Head of caudate nucleus (tissue), 42 donors: ENCODE measurements at places on chromosomes 16 and 17.

GRCh38 chr16:86052926-86053325 is 154.0 kb downstream of the IRF8 start:
- no peak for DNase-seq

DNA sequence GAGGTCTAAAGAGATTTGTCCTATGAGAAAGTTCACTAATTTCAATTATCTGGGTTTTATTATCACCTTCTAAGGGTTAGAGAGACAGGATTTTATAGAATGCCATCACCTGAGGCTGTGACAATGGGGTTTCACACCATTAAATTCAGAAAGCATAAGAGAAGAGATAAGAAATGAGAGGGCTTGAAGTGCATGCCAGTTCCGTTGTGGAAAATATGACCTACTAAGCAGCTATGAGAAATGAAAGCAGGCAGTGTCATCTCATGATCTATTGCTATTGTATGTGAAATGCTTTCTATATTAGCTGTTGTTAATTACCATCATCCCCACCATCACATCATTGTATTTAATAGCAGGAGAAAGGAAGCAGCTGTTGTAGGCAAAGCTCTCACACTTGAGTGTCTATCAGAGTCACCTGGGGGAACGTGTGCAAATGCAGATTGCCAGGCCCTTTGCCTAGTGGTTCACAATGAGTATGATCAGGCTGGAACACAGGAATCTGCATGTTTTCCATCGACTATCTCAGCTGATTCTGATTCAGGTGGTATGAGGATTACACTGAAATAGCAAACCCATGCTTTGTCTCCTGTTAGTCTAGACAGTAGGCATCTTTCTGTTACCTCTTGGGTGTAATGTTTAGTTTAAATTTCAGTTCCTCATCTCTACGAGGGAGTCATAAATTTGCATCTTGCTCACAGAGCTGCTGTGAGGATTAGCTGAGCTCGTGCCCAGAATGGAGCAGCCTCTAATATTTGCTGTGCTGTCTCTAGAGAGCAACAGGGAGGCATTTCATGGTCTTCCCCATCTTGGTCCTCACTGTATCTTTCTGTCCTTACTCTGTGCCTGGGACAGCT is 256.4 kb downstream of the CDH13 start:
- DNase-seq = no peak

GRCh38 chr17:77196251-77196650 is 55.5 kb downstream of the SEC14L1 start:
- DNase-seq = no peak

DNA sequence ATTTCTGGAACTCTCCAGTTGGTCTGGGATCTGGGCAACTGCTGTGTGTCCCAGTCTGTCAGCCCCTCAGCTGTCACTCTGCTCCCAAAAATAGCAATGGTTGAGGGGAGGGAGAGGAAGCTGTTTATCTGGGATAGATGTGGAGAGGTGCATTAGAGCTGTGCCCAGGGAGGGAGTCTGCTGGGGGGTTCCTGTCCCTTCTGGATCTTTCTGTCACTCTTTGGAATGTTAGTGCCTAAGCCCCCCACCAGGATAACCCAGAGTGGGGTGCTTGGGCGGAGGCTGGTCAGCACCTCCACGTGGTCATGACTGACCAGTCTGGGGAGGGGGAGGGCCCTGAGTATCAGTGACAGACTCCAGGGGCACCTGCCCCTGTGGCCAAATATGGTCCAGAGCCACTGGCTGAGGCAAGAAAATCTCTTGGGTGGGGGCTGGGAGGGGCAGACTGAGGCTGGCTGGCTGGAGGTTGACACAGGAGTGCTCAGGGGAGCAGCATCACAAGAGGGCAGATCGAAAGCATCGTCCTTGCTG is at the start of gene UNC45B:
TSS of gene UNC45B (plus strand) at position 443 of the 531 bp plus-strand sequence. CDS start 447 bp downstream, outside the sequence.
- no peak for DNase-seq

- DNase-seq = peak; percentile 28
Measured at GRCh38 chr16:8713635-8714172, 39.3 kb downstream of the ABAT start.

DNA sequence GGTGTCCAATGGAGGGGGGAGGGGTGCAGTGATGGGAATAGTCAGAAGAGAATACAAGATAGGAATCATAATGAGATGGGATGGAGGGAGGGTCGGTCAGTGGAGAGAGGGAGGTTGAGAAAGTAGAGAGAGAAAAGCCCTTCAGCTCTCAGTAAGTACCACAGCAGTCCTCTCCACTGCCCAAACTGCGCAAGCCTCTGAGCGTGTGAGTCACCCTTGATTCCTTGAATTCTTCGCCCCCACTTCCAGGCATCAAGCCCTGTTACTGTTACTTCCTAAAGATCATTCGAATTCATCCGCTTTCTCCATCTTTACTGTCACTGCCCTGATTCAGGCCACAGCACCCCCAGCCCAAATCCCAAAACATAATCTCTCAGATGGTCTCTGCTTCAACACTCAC is 2.5 kb downstream of the GUCY2D start:
- no peak for DNase-seq

- DNase-seq = peak; percentile 51
Measured at GRCh38 chr17:47687748-47688147, 6.2 kb upstream of the TBKBP1 start.

- no peak for DNase-seq
Measured at GRCh38 chr16:84937196-84938005, 73.9 kb downstream of the ZDHHC7 start.

DNA sequence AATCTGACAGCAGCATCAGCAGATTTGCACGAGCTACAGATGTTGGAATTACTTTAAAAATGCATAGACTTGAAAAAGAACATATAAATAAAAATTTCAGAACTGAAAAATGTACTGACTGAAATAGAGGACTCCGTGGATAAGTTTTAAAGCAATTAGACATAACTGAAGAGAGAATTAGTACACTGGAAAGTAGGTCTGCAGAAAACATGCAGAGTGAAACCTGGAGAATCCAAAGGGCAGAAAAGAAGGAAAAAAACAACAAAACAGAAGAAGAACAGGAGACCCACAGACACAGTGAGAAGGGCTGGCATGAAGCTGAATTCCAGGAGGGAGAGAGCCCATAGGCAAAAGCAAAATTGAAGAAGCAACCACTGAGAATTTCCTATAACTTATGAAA is 57.2 kb upstream of the ENPP7 start:
- no peak for DNase-seq

- DNase-seq = no peak
Measured at GRCh38 chr17:50095626-50096037, 481 bp downstream of the PDK2 start.

- no peak for DNase-seq
Measured at GRCh38 chr16:58435779-58436178, 43.5 kb downstream of the GINS3 start.

DNA sequence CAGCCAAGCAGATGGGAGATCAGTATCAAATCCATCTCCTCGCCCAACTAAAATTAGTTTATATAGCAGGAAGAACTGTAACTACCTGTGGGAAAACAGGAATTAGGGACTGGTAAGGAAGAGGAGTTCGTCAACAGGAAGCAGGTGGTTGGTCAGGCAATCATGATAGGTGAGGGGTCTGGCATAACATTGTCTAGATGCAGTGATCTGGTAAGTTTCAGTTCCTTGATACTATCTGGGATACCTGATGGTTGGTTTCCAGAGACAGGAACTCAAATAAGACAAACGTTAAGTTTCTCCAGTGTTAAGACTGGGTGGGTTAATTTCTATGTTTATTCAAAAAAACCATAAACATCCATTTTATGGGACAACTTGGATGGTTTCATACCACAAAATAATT is 53.8 kb downstream of the CEP112 start:
- no peak for DNase-seq

- DNase-seq = no peak
Measured at GRCh38 chr17:58436805-58437239, 19.5 kb upstream of the RNF43 start.

DNA sequence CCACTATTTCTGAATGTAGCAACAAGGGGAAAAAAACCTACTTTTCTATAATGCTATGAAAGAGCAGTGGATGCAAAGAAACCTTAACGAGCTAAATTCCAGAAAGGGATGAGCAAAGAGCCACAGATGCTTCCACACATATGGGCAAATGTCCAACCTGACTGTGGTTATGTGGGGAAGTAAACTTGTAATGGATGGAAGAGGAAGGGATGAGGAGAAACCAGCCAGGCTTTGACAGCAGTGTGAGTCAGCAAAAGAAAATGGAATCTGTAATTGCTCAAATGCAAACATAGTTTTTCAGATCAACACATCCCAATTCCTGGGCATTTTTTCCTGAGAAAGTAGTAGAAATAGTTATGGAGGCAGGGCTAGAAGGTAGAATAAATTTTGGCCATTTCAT is 204.8 kb upstream of the CPHXL start:
- DNase-seq = no peak

- no peak for DNase-seq
Measured at GRCh38 chr16:15970202-15970601, 20.8 kb downstream of the ABCC1 start.

- DNase-seq = no peak
Measured at GRCh38 chr17:82064433-82065192, 991 bp downstream of the DUS1L start.

DNA sequence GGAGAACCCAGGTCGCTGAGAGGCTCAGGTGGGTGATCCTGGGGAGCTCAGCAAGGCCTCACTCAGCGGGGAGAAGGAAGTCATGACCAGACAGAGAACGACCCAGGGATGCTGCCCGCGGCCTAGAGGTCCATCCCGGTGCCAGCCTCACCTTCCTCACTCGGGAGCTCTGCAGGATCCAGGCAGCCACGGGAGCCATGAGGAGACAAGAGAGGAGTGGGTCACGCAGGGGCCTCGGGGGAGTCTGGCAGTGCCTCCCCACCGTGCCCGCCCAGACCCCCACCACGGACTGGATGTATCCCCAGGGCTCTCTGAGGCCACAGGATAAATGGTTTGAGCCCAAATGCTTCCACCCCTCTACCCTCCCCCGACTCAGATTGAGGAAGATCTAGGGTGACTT is 10.7 kb downstream of the ATP2A3 start:
- DNase-seq = no peak

DNA sequence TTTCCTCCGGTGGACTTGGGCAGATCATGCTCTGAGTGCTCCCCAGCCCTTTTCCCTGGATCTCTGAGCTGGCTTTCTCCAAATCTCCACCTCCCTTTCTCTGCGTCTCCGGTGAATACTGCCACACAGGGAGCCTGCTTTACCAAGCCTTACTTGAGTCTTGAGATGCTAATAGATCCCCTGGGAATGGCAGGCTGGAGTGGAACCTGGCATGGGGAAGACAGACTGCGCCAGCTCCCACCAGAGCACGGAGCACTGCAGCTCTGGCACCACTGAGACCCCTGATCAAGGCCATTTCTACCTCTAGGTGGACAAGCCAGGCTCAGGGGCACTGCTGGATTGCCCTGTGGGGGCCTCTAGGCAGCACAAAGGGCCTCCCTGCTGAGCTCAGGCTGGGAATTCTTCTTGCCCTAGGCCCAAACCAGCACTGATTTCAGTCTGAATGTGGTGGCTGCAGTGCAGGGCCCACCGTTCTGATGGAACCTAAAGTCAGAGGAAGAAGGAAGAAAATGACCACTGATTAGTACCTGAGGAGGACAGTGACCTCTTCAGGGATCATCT is 74.3 kb upstream of the CRHR1 start:
- no peak for DNase-seq
